ENCODE measurements at places on chromosomes 3 and 15.
A peak's percentile ranks its signal among the peaks of the same experiment; 100 is the strongest.

DNA sequence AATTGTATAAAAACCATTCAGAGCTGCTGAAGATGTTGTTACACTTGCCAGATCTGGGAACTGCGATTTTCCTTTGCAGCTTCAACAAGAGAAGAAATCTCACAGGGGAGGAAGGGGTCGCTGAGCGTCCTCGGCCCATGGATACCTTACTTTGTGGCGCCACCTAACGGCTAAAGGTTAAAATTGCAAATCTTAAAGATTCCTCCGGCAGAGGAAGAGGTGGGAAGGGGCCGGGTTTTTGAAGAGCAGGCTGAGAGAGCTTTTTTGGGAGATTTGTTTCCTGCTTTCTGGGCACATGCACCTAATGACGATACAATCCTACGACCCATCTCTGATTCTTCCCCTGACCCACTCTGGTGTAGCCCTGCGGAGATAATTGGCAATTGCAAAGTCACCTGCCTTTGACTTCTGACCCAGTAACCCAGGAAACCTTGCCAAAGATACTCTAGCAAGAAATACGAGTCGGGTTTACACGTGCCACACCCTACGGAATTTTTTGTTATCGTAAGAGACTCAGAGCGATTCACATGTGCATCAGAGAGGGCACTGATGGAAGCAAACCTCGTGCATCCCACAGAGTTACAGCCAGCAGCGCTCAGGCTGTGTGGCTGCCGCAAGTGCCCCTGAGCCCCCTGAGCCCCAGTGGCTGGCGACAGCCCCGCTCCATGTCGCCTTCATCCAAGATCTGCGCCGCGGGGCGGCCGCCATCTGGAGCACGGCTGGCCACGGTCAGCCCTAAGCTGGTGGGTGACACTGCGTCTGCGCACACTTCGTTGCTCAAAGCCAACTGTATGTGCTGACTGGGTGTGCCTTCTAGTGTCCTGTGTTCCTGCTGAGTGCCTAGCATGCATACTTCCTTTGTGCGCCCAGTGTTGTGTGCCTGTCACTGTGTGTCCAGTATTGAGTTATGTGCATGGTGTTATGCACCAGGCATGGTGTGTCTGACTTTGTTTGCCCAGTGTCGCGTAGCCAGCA is 55.2 kb upstream of the CHRNA7 start:
- DNase-seq: peak; percentile 72

DNA sequence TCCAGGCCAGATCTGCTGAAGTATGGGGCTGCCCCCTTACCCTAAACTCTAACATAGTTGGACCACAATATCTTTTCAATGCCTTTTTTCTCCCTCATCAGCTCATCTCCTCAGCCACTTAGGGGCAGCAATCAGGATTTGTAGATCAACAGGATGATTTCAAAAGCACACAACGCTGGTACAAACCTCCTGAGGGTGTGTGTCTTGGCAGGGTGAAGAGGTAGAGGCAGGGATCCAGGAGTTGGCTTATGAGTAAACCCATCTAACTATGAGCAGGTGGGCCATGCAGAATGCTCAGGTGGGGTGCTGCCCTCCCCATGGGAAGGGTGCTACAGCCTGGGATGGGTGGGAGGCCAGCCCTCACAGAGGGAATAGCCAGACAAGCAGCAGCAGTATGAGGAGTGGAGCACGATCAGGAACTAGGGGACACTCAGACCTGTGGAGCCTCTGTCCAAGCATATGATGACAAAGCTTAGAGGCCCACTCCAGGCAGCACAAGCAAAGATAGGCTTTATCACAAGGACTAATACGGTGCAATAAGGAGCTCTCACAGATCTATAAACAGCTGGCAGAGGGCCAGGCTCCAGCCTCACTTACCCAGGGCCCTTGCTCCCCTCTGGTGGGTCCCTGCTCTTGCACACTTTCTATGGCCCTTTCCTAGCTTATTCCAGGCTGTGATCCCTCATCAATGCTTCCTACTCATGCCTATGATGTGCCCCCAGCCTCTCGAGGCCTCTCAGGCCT is 32.2 kb downstream of the IL20RB start:
- no peak for DNase-seq

- DNase-seq: no peak
Measured at GRCh38 chr3:9727041-9727595, 4.4 kb upstream of the BRPF1 start.

DNA sequence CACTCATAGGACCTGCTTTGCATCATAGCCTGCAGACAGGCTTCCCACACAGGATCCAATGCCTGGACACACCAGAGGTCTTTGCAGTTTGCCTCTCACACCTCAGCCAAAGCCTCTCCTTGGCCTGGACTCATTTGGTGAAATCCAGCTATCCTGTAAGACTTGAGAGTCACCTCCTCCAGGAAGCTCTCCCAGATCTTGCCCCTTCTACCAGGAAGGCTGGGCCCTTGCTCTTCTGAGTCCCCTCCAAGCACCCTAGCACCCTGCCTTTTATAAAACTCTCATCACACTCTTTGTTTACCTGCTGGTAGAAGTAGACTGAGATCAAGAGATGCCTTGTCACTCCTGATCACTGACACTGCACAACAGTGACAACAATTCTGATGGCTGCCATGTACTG is 66.8 kb upstream of the GLCE start:
- DNase-seq: no peak

DNA sequence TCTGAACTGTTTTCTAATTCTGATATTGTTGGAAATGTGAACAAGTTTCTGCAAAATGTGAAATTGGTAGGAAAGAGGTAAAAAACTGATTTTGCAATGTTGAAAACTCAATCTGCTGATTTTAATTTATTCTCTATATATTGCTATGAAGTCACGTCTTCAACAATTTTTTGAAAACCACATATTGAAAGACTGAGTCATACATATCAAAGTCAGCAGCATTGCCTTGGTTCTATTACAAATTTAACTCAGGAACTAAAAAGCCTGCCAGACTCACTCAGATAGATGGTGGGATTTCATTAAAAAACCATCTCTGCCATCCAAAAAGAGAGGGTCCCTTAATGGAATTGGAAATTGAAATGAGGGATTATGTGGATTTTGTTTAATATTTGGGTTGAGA is 351.4 kb downstream of the CNTN3 start:
- no peak for DNase-seq

GRCh38 chr15:96171853-96172296 is 158.6 kb upstream of the NR2F2 start:
- no peak for DNase-seq

DNA sequence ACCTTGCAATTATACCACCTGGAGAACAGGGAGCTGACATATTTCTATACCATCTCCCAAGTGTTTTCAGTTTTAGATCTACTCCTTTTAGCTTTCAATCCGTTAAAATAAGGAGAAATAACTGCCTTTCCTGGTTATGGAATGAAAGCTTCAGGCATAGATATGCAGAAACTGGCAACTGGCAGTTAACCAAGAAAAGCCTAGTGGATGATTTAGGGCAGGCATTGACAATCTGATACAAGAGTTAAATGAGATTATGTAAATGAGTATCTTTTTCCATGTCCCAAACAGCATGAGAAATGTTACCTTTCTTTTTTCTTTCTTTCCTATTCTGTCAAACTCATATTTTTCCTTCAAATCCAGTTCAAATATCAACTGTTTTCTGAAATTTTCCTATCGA is 689.1 kb upstream of the DPPA4 start:
- DNase-seq: no peak

- no peak for DNase-seq
Measured at GRCh38 chr3:137205394-137206045, 247.7 kb downstream of the IL20RB start.

GRCh38 chr15:59140422-59141226 is 35.7 kb downstream of the CCNB2 start:
- DNase-seq: no peak

GRCh38 chr15:25184356-25185155 is 229.8 kb downstream of the SNRPN start:
- no peak for DNase-seq

DNA sequence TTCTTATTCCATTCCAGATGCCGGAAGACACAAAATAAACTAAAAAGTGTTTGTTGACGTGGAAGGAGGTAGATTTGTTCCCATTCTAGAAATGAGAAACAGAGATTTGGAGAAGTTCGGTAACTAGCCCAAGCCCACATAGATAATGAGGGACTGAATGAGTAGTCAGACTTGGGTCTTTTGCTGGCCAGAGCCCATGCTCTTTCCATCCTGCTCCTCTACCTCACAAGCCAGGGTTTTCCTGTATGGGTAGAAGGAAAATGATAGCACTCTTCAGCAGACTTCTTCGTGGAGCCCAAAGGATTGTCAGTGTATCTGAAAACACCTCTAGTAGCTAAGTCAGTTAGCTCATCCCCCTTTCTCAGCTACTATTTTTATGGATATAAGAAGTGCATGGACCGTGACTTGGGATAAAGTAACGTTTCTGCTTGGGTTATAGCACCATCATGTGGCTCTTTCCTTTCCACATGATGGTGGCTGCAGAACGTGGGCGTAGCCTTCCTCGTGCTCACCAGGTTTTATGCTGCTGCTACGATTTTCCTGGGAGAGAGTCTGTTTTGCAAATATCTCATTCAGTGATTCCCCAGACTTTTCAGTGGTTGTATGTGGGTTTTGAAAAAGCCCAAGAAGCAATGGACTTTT is 84.6 kb downstream of the DGKG start:
- DNase-seq: peak; percentile 78

GRCh38 chr15:74901612-74902063 is 5.0 kb downstream of the FAM219B start:
- DNase-seq: peak; percentile 41

- no peak for DNase-seq
Measured at GRCh38 chr3:3665961-3666640, 133.1 kb upstream of the LRRN1 start.

GRCh38 chr3:125628212-125628611 is 32.9 kb upstream of the OSBPL11 start:
- no peak for DNase-seq

DNA sequence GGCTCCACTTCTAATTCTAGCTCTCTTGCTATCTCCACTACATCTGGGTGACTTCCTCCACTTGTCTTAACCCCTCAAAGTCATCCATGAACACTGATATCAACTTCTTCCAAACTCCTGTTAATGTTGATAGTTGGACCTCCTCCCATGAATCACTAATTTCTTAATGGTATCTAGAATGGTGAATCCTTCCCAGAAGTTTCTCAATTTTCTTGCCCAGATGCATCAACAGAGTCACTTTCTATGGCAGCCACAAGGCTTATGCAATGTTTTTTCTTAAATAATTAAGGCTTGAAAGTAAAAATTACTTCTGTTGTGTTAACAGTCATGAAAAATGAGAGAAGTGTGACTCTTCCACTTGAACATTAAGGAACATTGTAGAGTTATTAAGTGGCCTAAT is 164.3 kb downstream of the PCCB start:
- no peak for DNase-seq

- DNase-seq: no peak
Measured at GRCh38 chr15:98728082-98728810, 79.9 kb downstream of the IGF1R start.

GRCh38 chr3:152419748-152420147 is 151.0 kb downstream of the MBNL1 start:
- DNase-seq: no peak

DNA sequence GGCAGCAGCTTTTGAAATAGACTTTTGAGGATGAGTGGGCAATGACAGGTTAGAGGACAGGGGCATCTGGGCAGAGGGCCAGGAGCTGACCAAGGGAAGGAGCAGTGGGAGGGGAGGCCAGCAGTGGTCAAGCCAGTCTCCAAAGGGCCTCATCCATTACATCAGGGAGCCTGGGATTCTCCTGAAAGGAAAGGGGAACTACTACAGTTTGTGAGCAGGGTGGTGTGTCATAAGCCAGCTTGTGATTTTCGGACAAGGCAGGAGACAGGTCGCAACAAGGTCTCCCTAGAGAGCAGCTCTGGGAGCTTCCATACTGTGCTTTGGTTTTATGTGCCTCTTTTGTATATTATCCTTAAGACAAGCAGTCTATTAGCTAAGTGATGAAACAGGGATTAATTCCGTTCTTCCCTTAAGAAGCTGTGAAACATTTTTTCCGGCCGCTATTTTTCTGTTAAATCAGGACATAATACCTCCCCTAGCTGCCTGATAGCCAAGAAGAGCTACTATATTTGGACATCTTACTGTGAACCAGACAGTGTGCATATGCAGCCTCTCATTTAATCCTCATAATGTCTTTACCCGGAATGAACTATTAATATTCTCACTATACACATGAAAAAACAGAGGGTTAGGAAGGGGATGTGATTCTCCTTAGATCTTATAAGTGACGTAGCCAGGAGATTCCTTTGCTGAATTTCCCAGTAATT is 46.4 kb downstream of the C2CD4B start:
- no peak for DNase-seq

GRCh38 chr15:66834881-66835878 is 133.1 kb downstream of the SMAD6 start:
- no peak for DNase-seq

DNA sequence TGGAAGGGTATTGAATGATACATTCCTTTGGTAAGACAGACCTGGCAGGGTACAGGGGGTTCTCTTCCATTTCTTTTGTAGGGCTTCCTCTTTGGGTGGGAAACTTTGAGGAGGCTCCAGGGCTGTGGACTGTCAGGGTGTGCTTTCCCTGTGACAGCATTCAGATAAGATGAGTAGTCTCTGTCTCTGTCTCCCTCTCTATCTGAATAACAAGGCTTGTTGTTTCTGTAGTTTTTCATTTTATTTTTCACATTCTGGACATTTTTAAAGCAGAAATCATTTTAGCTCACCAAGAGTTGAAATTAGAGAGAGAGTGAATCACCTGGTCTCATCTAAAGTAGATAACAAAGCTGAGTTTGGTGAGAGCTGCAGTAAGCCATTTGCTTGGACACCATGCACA is 100.8 kb upstream of the TPM1 start:
- DNase-seq: no peak

DNA sequence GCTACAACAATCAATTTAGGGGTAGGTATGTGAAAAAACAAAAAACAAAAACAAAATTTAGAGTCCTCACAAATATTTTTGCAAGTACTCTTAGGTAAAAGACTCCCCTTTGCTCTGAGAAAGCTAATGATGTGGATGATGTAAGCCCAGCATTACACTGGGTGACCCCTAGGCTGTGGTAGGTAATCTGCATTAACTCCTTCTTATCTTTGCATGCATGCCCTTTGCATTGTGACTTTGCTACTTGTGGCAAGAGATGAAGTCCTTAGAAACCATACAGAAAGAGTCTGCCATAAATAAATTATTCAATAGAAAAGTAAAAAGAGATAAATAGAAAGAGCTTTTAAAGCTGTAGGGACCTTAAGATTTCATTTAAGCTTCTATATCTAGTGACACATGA is 159.7 kb upstream of the MBNL1 start:
- DNase-seq: no peak

DNA sequence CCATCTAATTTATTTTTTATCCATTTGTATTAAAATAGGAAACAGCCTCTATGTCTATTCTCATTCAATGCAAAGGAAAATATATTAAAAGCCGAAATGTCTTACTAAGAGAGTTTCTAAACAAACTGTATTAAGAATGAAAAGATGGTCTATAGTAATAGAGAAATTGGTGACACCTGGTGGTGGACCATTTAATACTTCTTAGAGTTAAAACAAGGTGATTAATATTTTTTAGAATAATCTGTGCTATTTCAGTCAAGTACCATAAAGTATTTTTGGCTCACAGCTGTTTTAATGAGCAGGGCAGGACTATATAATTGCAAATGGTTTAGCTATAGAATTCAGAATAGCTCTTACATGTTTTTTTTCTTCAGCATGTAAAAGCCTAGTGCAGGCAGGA is 55.7 kb downstream of the SYNPR start:
- DNase-seq: no peak
